HAP-1 (cell line): ENCODE measurements at places on chromosomes 2 and 18.

DNA sequence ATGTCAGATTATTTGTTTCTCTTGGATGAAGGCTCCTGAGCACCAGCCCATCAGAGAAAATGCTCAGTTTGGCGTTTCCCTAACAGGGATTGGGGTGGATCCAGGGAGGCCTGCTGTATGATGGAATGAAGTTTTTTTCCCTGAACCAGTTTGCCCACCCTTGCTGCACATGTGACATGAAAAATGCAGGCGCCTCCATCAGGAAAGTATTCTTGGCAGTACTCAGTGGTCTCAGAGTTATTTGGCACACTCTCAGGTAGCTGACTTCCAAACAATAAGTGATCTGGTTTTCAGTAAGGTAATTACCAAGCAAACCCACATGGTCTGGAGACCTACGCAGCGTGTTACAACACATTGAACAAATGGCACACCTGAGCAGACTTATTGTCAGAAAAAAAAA, 254.9 kb downstream of the PAX3 start:
- no peak for DNase-seq

GRCh38 chr2:68499133-68499532, 31.7 kb downstream of the APLF start:
- DNase-seq: no peak

- no peak for DNase-seq
Measured at GRCh38 chr18:12321333-12321732, 13.3 kb downstream of the TUBB6 start.

- DNase-seq: no peak
Measured at GRCh38 chr2:25103287-25103871, 61.5 kb downstream of the EFR3B start.

- no peak for DNase-seq
Measured at GRCh38 chr2:7476371-7476770, 559.2 kb downstream of the RNF144A start.

- no peak for DNase-seq
Measured at GRCh38 chr18:13610555-13611141, 115.7 kb downstream of the FAM210A start.

- no peak for DNase-seq
Measured at GRCh38 chr2:83851066-83851465, 608.0 kb downstream of the SUCLG1 start.

GRCh38 chr18:25189391-25190185, 162.4 kb downstream of the ZNF521 start:
- no peak for DNase-seq

GRCh38 chr2:109318150-109318948, 189.3 kb downstream of the SH3RF3 start:
- DNase-seq: no peak

GRCh38 chr2:39571111-39571731, 94.5 kb upstream of the TMEM178A start:
- no peak for DNase-seq

DNA sequence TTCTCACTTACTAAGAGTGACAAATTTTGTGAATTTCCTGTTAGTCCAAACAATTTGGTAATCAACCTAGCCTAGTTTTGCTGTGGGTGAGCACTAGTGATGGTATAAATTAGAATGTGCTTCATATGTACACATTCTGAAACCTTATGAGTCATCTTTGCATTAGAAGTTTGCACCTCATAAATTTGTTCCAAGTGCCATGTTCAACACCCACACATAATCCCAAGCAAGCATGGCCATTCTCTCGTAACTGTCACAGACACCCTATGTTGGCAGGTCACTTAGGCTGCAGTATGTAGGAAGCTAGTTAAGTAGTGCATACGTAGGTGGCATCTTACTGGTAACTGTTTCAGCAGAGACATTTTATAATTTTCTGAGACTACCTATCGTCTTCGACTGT, 46.9 kb downstream of the NAB1 start:
- no peak for DNase-seq

GRCh38 chr2:64919261-64919660, 69.9 kb upstream of the SLC1A4 start:
- DNase-seq: no peak

DNA sequence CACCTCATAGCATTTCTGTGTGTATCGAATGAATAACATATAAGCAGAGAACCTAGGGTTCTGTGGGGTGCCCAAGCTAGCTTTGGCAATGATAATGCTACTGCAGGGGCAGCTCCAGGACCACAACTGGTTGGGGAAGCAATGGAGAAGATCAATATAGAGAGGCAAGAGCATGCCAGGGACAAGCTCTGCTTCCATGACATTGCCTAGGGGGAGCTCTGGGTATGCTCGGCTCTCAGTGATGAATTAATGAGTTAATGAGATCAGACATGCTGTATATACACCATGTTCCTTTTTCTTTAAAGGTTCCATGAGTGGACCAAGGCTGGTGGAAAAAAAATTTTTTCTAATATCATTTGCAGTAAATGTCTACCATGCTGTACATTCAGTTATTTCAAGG, 618.4 kb downstream of the BCL11A start:
- DNase-seq: no peak

- peak; percentile 21 for DNase-seq
Measured at GRCh38 chr2:117523267-117523666, 291.2 kb upstream of the DDX18 start.

GRCh38 chr2:103529798-103530502, 768.1 kb downstream of the TMEM182 start:
- no peak for DNase-seq

GRCh38 chr2:97673915-97674283, 4.4 kb downstream of the C2orf92 start:
- no peak for DNase-seq

- no peak for DNase-seq
Measured at GRCh38 chr2:46306330-46306751, 9.1 kb downstream of the EPAS1 start.

DNA sequence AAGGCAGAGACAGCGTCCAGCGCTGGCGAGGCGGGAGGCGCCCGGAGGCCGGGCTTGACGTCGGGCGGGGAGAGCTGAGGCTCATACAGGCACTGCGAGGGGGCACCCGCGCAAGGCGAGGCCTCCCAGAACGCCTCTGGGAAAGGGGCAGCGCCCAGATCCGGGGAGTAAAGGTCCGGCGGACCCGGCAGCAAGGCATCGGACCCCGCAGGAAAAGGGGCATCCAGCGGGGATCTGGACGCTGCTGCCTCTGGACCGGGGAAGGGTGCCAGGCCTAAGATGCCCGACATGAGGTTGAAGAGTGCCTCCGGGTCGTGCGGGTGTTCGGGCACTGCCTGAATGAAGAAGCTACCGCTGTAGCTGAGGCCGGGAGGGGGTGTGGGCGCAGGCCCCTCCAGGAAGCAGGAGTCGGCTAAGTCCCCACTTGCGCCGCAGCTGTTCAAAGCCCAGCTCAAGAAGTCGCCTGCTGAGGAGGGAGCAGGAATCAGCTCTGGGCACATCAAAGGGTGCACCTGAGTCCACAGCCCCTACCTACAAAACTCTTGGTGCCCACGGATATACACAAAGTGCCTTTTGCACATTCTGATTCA, 937 bp downstream of the EGR4 start:
- no peak for DNase-seq

GRCh38 chr2:231222318-231223000, 24.0 kb downstream of the ARMC9 start:
- no peak for DNase-seq

DNA sequence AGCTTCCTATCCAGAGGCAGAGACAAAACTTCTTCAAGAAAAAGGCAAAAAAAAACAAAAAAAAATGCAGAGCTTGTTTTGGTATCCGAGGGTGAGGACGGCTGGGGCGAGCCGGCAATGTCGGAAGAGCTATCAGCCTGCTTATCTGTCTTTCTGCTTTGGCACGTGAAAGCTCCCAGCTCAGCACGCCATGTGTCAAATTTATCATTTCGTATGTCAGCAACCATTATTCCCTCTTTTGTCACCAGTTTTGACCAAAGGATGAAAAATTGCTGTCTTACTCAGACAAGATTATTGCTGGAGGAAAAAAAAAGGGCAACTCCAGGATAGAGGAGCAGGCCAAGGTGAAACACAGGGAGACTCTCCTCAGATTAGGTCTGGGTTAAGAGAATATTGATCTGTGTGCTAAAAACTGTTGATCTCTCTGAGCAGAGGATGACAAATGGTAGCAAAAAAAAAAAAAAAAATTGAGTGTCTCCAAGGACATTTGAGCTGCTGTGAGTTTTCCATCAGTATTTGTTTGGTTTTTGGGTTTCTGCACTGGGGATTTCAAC, 532.0 kb upstream of the POU3F3 start:
- DNase-seq: no peak

GRCh38 chr2:74944987-74945787, 13.3 kb upstream of the POLE4 start:
- DNase-seq: no peak

- DNase-seq: no peak
Measured at GRCh38 chr2:54081574-54081973, 33.8 kb upstream of the ACYP2 start.

- DNase-seq: no peak
Measured at GRCh38 chr2:122028371-122029100, 273.1 kb downstream of the TSN start.

DNA sequence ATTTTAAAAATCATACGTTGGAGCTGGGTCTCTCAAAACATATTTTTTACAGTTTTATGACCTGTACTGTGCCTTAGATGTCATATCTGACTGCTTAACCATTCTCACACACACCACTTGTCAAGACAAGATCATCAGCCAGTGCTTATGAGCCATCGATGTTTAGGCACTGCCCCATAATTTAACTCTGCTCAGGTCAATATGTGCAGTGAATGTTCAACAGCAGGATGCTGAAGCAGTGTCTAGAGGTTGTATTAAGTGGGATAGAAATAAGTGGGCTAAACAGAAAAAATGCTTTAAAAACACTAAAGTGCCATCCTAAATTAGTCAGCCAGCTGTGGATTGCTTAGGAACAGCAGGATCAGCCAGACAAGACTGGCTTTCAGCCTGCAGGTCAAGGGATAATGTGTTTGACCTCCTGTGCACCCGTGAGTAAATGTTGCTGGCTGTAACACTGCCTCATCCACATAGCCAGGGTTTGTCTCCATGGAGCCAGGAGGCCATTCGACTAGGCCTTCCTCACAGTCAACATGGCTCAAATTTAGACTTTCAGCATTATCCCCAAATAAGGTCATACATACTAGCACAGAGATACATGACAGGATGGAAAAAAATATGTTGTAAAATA, 139.0 kb upstream of the NXPH2 start:
- DNase-seq: no peak

DNA sequence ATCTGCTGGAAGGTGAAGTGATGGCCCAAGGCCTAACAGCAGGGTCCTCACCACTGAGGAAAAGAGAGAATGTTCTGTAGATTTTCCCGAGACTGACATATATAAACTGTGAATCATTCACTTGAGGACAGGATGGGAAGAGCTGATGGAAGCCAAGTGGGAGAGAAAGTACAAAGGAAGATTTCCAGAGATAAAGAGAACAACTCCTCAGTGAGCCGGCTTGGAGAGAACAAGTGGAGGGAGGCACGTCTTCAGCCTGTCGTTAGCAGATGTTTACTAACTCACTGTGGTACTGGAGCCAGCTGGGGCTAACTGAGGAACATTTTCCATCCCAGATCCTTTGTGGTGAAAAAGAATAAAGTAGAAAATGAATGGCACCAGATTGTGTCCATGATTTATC, 552.9 kb upstream of the TNP1 start:
- DNase-seq: no peak

GRCh38 chr2:101473911-101474701, 806 bp downstream of the RFX8 start:
- peak; percentile 62 for DNase-seq

GRCh38 chr2:231919341-231920035, 6.7 kb downstream of the NPPC start:
- no peak for DNase-seq

GRCh38 chr2:74764429-74765272, 69.3 kb upstream of the HK2 start:
- DNase-seq: no peak
